ENCODE measurements at places on chromosomes 7 and 10. TPM values are rescaled to one million over a fixed set of nuclear protein-coding genes. Genes with fewer than 3 reads are reported as not detected.

Gene SPDYE11
- not detected for total RNA-seq

Gene CYP3A4
- not detected for total RNA-seq

Gene OPN1SW
- total RNA-seq, result not detected

Gene DTX2
- 6.4 TPM for total RNA-seq

Gene DDX56
- 34.5 TPM for total RNA-seq

Gene CTAGE6
- total RNA-seq, result 0.42 TPM
